ENCODE measurements at places on chromosomes 12 and 14. TPM values are rescaled to one million over a fixed set of nuclear protein-coding genes. Genes with fewer than 3 reads are reported as not detected.

The LIN7A gene
- polyA plus RNA-seq, result 2.3 TPM

The NRXN3 gene
- polyA plus RNA-seq, result 1.9 TPM

The CAPZA3 gene
- polyA plus RNA-seq, result not detected

The HOXC13 gene
- polyA plus RNA-seq, result 0.05 TPM

The ANO6 gene
- 45.2 TPM for polyA plus RNA-seq

The ACSS3 gene
- 8.8 TPM for polyA plus RNA-seq

The SYCP3 gene
- polyA plus RNA-seq, result 1.3 TPM

The DPY19L2 gene
- polyA plus RNA-seq, result 6.1 TPM

The DENR gene
- 62.7 TPM for polyA plus RNA-seq

The CISTR gene
- polyA plus RNA-seq, result not detected

The PRH2 gene
- not detected for polyA plus RNA-seq

The SLC4A8 gene
- polyA plus RNA-seq, result 0.85 TPM
